ENCODE measurements at places on chromosomes 1 and 21.

DNA sequence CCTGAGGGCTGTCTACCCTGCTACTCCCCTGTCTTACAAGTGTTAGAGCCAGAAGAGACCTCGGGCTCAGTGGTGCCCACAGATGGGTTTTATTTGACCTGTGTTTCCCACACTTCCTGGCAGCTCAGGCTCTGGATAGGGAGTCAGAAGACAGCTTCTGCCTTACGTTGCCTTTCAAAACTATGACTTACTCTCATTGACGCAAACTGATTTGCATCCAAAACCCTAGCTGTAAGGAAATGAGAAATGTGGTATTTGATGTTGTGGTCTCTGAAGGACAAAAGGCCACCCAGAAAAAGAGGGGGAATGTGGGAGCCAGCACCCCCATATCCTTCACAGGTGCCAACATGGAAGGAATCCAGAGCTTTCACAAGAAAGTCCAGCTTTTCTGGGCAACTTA, 180.2 kb downstream of the ATG4C start:
- DNase-seq, result no peak

GRCh38 chr1:206511362-206512057, 4.2 kb downstream of the RASSF5 start:
- DNase-seq, result no peak

DNA sequence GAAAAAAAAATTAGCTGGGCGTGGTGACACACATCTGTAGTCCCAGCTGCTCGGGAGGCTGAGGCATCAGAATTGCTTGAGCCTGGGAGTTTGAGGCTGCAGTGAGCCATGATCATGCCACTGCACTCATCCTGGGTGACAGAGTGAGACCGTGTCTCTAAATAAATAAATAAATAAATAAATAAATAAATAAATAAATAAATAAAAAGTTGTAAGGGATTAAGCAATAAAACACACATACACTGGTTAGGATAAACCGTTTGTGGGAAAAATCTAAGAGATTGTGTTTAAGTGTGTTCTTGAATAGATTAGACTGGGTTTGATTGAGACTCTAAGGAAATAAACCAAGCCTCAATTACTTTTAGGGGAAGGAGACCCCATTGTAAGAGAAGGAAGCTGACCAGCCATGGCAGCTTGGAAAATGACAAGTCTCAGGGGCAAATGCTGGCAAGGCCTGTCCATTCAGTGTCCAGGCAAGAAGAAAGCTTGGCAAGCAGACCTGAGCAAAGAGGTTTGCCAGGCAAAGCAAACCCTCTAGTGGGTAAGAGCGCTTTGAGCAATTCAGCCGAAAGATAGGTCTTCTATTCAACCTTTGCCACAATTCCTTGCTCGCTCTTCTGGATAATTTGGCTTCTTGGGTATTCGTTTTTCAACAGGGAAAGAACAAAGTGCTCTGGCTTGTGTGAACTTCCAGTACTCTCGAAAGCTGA, 106.9 kb upstream of the SERBP1 start:
- no peak for DNase-seq

- DNase-seq, result no peak
Observed at GRCh38 chr1:70112838-70113237, 92.5 kb downstream of the LRRC40 start.

- DNase-seq, result no peak
Observed at GRCh38 chr1:231138236-231138635, 23.6 kb upstream of the TRIM67 start.

DNA sequence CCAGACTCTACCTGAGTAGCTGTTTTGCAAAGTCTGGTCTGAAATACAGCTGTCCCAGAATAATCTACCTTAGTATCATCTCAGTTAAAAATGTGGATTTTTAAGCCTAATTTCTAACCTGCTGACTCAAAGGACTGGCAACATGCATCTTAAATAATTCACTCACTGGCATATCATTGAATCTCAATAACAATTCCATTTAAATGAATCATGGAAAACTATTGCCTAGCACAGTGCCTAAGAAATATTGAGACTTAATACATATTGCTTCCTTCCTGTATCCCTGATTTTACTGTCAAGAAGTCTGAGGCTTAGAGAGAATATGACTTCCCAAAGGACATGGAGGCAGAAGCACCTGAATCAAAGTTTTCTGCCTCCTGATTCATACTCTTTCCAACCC, 3.1 kb downstream of the CCDC190 start:
- no peak for DNase-seq

DNA sequence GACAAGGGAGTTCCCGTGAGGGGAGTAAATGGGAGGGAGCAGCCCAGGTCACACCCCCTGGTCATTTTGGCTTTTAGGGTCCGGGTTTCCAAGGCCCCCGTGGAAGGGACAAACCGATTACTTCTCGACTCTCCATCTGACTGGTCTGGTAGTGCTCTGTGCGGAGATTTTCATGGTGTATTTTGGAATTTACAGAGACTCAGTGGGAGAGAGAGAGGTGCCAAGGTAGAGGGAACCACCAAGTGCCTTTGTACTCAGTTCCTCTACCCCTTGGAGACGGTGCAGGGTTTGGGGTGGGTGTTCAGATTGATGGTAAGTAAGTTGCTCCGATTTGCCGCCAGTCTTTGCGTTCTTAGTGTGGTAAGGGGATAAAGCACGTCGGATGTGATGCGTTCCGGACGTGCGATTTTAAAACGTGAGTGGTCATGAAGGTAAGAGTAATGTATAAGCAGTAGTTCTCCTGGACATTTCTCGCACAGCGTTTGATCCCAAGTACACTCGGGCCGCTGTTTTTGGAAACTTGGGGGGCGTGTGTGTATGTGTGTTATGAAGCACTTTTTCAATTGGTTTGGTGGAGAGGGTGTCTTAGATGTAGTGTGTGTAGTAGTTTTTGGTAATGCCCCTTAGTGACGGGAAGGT, 682 bp downstream of the SUCO start:
- DNase-seq, result peak; percentile 10

DNA sequence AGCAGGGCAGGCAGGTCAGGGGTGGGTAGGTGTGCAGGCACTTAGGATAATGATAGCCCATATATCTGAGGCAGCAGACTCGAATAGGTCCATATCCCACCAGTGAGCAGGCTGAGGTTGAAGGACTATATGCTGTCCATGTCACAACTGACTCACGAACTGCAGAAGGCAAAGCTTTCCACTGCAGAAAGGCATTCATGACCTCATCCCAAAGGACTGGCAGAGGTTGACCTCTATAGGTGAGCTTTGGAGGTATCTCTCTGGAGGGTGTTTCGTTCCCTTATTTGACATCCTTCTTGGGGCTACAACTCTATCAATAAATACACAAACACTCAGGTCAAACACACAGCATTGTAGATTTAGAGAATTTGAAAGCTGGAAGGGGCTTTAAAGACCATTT, 42.8 kb upstream of the MARK1 start:
- no peak for DNase-seq

DNA sequence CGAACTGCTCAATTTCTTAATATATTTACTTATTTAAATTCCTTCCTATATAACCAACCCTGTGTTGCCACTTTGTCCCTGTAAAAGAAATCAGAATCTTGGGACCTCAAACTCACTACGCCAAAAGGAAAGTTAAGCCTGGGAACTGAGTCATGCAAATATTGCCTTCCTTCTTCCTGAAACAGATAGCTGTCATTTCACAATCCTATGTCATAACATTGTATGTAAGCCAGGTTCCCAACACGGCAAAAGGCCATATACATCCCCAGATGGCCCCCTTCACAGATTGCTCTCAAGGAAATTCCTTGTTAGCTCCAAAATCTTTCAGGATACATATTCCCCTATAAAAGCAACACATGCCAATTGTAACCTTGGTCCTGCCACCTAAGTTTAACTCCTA, 39.7 kb downstream of the C21orf91 start:
- DNase-seq, result no peak

GRCh38 chr1:149885339-149886120, 13.8 kb upstream of the BOLA1 start:
- DNase-seq, result peak; percentile 88

DNA sequence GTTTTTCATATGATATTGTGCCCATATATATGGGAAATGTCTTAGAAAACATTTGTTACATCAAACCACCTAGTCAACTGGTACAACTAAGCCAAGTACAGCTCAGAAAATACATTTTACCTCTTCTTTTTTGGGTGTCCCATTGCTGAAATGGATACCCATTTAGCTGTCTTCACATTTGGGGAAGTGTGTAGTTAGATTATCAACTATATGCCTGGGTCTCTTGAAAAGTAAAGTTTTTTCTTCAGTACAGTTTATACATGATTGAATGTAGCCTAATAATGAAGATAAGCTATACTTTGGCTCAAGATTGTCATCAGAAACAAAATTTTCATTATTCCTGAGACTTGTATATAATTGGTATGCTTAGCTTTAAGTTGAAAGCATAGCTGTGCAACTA, 2.0 kb downstream of the AGO3 start:
- DNase-seq, result no peak

DNA sequence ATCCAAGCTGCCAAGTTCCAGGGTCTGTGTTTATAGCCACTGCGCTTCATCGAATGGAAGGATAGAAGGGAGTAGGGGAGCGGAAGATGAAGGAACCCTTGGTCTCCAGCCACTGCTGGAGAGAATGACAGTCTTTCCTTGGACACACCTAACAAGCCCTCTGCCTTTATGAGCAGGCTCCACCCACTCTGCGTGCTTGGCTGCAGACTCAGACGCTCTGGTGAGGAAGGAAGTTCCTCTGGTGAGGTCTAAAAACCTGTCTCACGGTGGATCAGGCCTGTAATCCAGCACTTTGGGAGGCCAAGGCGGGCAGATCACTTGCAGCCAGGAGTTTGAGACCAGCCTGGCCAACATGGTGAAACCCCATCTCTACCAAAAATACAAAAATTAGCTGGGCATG, 55.4 kb downstream of the MATN1 start:
- no peak for DNase-seq

DNA sequence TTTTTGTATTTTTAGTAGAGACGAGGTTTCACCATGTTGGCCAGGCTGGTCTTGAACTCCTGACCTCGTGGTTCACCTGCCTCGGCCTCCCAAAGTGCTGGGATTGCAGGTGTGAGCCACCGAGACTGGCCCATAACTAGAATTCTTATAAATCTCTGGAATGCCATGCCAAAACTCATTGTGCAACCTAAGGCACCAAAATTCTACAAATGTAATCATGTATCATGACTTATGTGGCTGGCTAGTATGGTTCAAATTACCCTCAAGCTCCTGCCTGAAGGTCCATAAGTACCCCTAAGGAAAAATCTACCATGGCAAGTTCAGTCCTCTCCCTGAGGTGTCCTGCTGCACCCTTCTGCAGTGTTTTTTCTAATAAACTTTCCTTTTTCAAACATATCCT, 63.8 kb upstream of the CSF1 start:
- no peak for DNase-seq
